ENCODE measurements at places on chromosomes 1 and 21. TPM values are rescaled to one million over a fixed set of nuclear protein-coding genes. Genes with fewer than 3 reads are reported as not detected.

DNA sequence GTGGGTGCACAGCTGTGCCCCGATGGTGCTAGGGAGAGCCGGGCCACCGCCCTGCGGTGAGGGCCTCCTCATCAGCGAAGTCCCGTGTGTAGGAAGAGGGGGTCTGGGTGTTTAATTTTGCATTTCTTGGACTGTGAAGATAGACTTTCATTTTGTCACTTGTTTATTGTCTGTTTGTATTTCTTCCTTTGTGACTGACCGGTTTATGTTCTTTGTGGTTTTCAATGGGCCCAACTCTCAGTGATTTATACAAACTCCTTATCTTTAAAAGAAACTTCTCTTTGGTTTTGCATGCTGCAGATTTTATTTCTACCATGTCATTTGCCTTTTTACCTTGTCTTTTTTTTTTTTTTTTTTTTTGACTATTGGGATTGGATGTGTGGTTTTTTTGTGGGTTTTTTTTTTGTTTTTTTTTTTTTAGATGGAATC, 65.1 kb downstream of the COL18A1 start:
- DNase-seq, result peak; percentile 78

Gene KCNAB2
- total RNA-seq, result 3.9 TPM

DNA sequence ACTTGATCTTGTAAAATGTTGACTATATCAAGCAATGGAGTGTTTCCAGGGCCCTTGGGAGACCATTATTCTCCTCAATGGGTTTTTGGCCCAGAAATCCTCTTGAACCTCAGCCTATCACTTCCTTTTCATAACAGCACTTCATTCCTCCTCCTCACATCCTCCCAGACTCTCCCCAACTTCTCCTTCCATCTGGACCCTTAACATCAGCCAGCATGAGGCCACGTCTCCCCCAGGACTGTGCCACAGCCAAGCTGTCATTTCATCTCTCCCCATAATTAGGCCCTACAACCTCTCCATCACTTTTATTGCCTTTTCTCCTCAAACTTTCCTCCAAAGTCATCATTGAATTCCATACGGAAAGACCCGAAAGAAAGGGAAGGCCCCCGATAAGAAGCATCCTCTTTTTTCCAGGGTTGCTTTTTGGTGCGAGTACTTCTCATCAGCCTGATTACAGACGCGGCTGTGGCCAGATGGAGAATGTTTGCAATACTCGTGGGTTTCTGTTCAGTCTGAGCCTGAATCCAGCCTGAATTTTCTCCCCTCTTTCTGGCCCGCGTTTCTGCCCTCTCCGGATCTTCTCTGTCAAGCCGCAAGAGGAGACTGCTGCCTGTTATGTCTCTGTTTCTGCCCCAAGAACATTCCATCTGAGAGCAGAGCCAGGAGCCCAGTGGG, 52.7 kb upstream of the SLC25A33 start:
- no peak for DNase-seq

DNA sequence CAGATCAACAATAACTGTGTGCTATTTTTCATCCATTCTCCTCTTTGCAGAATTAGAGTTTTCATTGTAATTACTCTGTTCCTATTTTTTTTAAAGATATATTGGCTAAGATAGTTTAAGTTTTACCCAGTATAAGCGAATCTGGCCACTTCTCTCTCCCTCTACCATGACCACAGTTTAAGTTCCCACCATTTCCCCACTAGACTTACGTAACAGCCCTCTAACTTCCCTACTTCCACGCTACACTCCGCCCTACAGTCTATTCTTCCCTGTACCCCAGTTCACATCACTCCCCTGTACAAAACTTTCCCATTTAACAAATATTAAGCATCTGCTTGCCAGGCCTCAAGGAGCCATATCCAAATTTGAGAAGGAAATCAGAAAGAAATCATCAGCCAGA, 16.5 kb downstream of the CTSK start:
- no peak for DNase-seq

GRCh38 chr21:18673789-18674188, 270.2 kb upstream of the TMPRSS15 start:
- no peak for DNase-seq

Gene HRNR
- not detected for total RNA-seq

- DNase-seq, result no peak
These were observed 252.4 kb downstream of the FGGY start for GRCh38 chr1:59549066-59549837.

Gene BTBD19
- total RNA-seq, result 0.81 TPM

- no peak for DNase-seq
These were observed 119.3 kb downstream of the HLCS start for GRCh38 chr21:36847189-36847588.

GRCh38 chr21:36209626-36210171, 53.1 kb downstream of the DOP1B start:
- peak; percentile 39 for DNase-seq

- no peak for DNase-seq
These were observed 59.7 kb downstream of the DESI2 start for GRCh38 chr1:244712669-244713068.

Gene ELOVL1
- 115 TPM for total RNA-seq

GRCh38 chr1:165696625-165697100, 1.7 kb downstream of the ALDH9A1 start:
- no peak for DNase-seq

- DNase-seq, result peak; percentile 31
These were observed 46.9 kb downstream of the S100B start for GRCh38 chr21:46557919-46558392.

All from SJSA1 (cell line).